Right ventricle myocardium inferior (tissue), 1 donor: ENCODE measurements at places on chromosomes 1 and 21.

DNA sequence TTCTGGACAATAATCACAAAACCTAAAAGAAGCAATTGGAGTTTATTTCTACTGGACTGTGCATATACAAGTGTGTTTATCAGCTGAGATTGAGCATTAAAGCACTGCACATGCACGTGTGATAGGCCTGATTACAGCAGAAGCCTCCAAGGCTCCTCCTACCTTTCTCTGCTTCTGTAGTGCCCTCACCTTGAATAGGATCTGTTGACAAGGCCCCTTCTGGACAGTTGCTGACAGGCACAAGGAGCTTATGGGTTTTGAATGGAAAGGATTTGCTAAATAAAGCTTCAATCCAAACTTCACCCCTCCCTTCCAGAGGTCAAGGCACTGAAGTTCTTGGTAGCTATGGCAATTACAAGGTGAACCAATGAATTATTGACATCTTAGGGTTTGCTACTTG, 7.9 kb upstream of the SGIP1 start:
- no peak for DNase-seq

DNA sequence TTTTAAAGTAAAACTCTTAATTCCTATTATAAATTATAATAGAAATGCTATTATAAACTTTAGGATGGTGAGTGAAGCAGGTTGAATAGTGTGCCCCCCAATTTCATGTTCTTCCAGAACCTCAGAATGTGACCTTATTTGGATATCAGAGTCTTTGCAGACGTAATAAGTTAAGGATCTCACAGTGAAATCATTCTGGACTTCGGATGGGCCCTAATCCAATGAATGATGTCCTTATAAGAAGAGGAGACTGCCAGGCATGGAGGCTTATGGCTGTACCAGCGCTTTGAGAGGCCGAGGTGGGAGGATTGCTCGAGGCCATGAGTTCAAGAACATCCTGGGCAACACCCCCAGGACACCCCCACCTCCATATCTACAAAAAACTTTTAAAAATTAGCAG, 9.4 kb upstream of the MT1HL1 start:
- DNase-seq = no peak

- no peak for DNase-seq
These were observed 76.8 kb upstream of the DNAJC6 start for GRCh38 chr1:65232461-65232990.

DNA sequence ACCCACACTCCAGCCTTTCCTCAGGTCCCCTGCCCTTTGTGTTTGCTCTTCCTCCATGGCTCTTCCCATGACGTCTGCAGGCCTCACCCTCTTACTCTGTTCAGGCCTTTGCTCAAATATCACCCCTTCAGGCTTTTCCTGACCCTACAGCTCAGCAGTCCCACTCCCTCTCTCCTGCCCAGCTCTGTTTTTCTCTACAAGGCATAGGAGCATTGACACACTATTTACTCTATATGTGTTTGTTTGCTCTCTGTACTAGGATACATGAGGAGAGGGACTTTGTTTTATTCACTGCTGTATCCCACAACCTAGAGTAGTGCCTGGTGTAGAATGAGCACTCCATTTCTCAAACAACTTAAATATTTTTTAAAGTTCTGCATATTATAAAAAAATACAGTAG, 107.4 kb upstream of the COA6 start:
- DNase-seq = no peak

GRCh38 chr1:53608676-53609075, 130.3 kb downstream of the GLIS1 start:
- DNase-seq = no peak

DNA sequence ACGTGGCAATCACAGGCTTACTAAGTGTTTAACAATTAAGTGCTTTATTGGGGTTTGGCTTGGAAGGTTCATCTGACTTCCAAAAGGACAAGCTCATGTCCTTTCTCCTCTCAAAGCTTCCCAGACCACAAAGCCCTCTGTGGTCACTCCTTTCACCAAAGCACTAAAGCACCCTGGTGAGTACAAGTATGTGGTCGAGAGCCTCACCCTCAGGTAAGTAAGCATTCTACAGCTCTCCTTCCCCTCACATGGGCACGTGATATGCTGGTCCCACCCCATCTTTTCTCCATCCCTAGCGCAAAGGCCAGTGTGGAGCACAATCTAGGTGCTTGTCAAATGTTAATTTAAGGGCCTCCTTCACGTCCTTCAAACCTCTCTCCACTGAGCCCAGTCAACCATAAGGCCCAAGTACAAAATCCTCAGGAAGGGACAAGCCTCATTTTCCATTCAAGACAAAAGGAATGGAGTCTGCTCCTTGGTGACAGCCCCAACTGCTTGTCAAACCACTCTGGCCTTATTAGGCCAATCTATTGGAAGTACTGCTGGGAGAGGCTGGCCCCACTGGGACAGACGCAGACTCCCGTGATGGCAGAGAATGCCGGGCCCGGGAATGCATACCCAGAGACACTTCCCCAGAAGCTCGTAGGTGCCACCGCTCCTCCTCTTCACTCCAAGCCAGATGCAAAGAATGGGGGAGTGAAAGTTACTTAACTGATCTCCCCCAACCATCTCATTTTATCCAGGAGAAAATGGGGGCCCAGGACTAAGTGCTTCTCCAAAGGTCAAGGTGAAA, 7.8 kb downstream of the STMN1 start:
- DNase-seq = no peak

DNA sequence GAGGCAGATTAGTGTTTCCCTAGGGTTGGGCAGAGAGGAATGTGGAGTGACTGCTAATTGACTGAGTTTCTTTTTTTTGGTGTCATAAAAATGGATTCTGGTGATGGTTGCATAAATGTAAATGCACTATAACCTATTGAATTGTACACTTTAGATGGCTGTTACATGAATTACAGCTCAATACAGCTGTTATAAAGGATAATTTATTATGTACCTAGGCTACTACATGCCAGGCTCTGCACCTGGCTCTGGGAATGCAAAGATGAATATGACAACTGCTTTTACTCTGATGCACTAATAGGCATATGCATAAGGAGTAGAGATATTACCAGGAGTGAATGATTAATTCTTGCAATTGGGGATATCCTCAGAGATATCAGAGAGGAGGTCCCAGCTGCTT, 345.3 kb downstream of the PTBP2 start:
- no peak for DNase-seq

DNA sequence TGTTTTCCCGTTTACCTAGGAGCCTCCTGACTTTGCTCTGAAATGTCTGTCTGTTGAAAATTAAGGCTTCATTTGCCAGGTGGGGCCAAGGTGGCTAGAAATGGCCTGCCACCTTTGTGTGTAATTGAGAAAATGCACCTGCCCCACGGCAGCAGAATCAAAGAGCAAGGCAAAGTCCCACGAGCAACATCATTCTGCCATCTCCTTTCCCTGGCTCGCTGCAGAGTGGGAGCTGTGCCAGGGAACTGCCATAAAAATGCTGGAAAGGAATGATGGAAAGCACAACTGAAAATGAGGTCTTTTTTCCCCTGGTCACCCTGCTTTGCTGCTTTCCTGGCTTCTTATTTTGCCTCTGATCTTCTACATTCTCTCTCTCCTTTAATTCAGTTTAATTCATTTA, 5.5 kb upstream of the OLFML2B start:
- DNase-seq = no peak

GRCh38 chr1:6447016-6447817, 18.8 kb downstream of the TNFRSF25 start:
- DNase-seq = no peak

DNA sequence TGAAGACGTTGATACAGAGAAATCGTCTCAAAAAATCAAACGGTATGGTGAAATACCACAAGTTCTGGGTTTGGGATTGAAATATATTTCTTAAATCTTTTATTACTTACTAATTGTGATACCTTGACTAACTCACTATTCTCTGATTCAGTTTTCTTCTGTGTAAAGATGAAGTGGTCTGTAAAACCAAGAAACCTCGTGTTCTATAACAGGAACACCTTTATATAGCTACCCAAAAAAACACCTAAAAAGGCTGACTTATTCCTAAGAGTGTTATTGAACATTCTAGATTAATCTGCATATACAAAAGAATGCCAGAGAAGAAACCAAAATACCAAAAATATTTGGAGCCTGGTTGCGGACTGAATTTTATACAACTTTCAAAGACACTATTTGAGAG, 721 bp downstream of the LRRIQ3 start:
- DNase-seq = no peak

- DNase-seq = no peak
These were observed 99.6 kb downstream of the ODF2L start for GRCh38 chr1:86296305-86297205.

DNA sequence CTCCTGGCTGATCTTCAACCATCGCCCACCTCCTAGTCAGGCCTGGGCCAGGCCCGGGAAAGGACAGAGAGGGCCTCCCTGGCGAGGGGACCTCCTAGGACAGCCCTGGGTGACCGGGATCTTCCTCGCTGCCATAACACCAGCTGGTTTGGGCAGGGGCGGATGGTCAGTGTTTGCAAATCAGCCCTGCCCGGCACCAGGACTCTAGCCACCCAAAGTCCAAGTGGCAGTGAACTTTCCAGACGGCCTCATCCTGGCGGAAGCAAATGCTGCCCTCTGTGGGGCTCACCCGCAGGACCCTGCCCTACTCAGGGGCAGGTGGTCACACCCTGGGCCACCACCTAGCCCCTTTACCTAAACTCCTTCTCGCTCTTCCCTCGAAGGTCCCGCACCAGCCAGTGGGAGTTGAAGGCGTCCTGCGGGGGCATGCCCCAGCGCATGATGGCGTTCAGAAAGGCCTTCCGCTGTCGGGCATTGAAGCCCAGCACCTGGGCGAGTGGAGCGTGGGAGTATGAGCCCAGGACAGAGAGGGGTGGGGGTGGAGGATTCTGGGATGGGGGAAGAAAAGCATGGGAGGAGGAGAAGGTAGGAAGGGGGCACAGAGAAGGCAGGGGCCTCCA, 55.3 kb downstream of the CHD5 start:
- no peak for DNase-seq

DNA sequence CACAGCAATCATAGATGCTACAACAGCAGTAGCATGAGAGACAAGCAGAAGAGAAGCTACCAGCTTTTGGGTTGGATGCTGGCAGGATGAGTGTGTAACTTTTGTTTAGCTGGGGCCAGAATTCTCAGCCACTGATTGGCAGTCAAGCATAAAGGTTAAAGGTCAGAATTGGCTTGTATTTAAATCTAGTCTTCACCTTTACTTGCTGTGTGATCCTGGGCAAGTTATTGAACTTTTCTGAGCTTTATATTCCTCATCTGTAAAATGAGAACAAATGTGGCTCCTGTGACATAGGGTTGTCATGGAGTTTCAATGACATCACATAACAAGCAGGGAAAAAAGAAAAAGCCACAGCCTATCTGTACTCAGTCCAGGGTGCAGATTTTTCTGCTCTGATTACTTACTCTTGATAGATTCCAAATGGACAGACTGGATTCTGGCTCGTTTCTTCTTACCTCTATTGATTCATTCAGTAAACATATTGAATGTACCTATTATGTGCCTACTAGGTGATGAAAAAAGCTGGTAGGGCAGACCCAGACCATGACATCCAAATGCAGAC, 2.8 kb upstream of the AZIN2 start:
- no peak for DNase-seq
